ENCODE measurements at places on chromosomes 13 and 19. TPM values are rescaled to one million over a fixed set of nuclear protein-coding genes. Genes with fewer than 3 reads are reported as not detected.

DNA sequence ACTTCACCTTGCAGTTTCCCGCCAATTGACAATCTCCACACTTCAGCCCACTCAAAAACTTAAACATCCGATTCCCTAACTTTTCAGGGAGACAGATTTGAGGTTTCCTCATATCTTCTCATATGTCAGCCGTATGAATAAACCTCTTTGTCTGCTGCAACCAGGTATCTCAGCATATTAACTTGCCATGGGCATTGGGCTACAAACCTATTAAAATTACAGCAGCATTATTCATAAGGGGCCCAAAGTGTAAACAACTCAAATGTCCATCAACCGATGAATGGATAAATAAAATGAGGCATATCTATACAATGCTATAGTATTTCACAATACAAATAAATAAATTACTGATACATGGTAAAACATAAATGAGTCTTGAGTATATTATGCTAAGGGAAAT, 179.4 kb upstream of the ATXN8OS start:
- no peak for DNase-seq

- DNase-seq = no peak
Measured at GRCh38 chr19:16417660-16418596, 53.8 kb downstream of the EPS15L1 start.

GRCh38 chr13:43057653-43058317, 34.4 kb downstream of the DNAJC15 start:
- DNase-seq = no peak

The ANKRD24 gene
- total RNA-seq = 1.4 TPM

- DNase-seq = no peak
Measured at GRCh38 chr13:46401432-46401831, 14.4 kb upstream of the RUBCNL start.

DNA sequence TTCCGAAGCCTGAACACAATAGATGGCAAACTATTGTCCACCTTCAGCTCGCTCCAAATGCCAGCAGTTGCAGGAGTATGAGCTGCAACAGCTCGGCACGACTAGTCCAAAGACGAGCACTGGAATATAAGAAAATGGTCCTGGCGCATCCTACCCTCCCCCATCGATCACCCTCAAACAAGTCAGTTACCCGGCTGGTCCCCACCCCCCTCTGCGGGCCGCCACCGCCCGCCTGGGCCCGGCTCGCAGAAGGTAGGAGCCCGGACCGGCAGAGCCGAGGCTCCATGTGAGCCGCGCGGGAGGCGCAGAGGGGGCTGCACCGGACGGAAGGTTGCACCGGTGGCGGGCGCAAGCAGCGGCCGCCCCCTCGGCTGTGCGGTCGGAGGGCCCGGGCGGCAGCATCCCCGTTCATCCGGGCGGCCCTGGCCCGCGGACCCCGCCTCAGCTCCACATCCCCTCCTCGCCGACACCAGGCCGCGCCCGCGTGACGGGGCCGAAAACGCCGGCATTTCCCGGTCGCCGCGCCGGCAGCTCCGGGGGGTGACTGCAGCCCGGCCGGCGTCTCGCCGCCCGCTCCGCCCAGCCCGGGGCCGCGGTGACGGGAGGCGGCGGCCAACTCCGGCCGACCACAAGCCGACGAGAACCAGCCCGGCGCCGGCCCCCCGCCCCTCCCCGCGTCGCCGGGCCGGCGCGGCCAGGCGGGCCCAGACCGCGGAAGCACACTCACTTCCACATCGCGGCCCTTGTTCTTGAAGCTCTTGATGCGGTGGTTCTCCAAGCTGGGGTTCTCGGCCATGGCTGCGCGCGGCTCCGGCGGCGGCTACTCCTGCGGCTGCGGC, 552 bp downstream of the KPNA3 start:
- no peak for DNase-seq

The STOML3 gene
- not detected for total RNA-seq

Measured in mesenteric fat pad (tissue), 1 donor.